Activated T-cell treated with anti-CD3 and anti-CD28 coated beads, Interleukin-2, amount 50 U/mL, for 72 hours (primary cell): ENCODE measurements at places on chromosomes 5 and 9.

DNA sequence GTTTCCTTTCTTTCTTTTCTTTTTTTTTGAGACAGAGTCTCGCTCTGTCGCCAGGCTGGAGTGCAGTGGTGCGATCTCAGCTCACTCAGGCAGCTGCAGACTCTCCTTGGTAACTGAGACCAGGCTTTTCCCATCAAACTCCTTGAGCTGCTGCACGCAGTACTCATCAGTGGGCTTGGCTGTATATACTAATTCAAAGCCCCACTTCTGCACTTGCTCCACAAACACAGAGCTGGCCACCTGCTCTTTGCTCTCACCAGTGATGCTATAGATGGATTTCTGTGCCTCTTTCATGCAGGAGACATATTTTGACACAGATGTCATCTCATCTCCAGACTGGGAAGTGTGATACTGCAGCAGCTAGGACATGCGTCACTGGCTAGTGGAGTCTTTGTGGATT lies 252.7 kb downstream of the AP3B1 start:
- no peak for DNase-seq

DNA sequence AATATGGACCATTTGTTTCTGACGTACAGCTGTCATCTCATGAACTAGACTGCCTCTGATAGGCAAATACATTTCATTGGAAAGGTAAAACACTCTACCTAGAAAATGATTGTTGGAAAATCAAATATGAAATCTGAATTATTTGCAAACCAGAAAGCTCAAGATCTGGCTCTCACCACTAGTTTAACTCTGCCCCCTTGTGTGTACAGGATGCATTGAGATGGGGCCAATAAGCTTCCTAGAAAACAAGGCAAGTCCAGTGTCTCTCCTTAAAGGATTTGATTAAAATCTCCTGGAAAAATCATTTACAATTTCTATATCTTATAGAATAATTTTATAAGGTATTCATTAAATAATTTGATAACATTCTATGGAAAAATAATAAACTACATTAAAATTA lies 311.9 kb upstream of the ANKH start:
- DNase-seq, result no peak

DNA sequence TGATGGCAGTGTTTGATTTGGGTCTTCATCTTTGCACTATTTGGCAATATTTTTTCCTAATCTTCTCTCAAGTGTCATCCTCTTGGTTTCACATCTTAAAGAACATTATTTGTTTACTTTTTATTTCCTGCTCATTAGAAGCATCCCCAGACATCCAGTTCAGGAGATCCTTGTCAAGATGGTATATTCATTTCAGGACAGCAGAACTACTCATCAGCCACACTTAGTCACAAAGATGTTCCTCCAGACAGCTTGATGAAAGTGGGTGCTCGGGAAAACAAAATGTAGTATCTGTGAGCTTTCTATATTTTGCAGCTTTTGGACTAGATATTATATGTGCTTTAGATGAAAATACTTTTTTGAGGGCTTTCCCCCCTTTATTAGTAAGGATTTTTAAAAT lies 72.1 kb upstream of the SREK1 start:
- DNase-seq, result no peak

- DNase-seq, result no peak
Observed at GRCh38 chr5:654071-654778, 38.9 kb downstream of the TPPP start.

GRCh38 chr5:88881571-88881971 lies 1.4 kb downstream of the MEF2C start:
- no peak for DNase-seq

GRCh38 chr5:165573445-165573844 lies 2068.0 kb downstream of the MAT2B start:
- no peak for DNase-seq

GRCh38 chr5:172905346-172906140 lies 53.7 kb upstream of the RPL26L1 start:
- no peak for DNase-seq

GRCh38 chr5:149561848-149562247 lies 10.6 kb upstream of the CSNK1A1 start:
- DNase-seq, result no peak

GRCh38 chr5:76521240-76521758 lies 101.9 kb downstream of the F2RL2 start:
- DNase-seq, result no peak

- no peak for DNase-seq
Observed at GRCh38 chr5:98453296-98453695, 320.2 kb upstream of the RGMB start.

DNA sequence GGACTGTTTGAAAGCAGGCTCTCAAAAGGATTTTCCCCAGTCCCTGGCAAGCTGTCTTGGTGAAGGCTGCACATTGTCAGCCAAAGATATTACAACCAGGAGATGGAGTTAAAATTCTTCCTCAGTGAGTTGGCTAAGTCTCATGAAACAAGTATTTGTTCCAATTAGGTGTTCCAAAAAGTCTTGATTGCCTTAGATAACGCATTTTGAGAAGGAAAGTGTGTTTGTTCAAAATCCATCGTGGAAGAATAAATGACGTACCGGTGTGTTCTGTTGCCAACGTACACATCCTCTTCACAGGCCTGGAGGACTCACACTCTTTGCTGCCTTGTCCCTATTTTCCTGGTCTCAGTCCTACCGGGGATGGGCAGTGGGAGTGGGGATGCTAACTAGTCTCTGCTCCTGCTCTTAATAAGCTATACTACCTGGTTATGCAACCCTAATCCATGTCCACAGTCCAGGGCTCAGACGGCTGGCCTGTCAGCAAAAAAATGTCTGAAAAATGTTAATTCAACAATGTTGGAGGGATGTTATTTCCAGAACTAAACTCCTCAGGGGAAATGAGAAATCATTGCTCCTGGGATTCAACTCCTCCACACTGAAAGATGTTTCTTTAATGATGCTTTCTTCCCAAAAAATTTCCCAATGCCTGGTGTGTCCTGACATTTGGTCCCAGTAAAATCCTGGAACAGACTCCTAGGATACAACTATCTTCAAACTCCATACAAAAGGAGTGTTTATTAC lies 175.3 kb upstream of the KLF9 start:
- DNase-seq, result no peak

DNA sequence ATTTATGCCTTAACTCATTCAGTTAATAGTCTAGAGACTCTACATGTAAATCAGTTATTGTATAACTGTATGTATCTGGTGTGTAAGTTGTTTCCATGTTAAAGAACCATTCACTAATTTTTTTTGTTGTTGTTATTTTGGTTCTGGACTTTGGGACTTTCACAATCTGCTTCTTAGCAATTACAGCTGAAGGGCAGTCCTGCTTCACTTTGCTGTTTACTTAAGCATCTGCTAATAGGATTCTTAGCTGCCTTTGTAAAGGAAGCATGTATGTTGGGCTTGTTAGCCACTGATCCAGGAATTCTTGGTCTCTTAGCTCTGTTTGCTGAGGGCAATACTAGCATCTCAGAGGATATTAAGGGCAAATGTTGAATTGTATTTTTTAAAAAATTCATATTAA lies 97.0 kb downstream of the FOCAD start:
- DNase-seq, result no peak

GRCh38 chr5:37435261-37435660 lies 56.1 kb downstream of the WDR70 start:
- no peak for DNase-seq

DNA sequence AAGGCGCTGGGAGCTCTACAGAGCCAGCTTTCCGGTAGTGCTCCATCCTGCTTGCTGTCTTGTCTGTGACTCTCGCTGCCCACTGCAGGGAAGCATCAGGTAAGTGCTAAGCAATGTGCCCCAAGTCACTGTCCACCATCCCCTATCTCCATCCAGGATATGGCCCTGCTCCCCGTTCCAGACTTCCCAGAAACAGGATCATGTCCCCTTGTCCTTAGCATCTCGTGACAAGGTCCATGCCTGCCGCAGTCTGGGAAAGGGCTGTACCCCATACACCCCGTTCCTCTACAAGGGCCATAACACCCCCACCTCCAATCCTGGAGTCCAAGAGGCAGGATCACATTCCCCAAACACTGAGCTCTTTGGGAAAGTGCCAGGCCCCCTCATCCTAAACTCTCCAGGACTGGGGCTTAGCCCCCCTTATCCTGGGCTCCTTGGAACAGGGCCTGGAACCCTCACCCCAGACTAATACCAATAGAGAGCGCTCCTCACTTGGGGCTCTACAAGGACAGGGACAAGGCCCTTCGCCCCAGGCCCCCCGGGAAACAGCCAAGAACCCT lies 566 bp downstream of the RPP25L start:
- DNase-seq, result no peak

GRCh38 chr9:34573599-34574325 lies 15.8 kb downstream of the CNTFR start:
- no peak for DNase-seq

DNA sequence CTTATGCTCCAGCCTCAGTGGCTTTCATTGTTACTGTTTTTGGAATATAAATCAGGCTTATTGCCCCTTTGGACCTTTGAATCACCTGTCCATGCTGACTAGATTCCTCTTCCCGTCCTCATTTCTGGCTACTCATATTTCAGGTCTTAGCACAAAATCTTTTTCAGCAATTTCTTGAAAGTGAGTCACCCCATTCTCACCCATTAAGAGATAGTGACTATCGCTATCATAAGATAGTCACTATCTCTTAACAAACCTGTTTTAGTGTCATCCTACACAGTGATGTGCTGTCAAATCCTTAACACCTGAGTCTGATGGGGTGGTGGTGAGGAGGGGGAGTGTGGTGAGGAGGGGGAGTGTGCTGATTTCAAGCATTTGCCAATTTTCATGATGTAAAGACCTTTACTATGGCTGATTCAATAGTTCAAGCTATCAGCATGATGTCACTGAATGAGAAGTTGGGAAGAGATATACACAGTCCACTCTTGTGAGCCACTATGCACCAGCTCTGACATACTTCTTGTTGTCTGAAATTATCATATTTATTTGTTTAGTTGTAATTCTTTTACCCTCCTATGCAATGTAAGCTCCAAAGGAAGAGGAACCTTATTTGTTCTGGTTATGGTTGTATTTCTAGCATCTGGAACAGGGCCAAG lies 95.3 kb downstream of the GRIA1 start:
- no peak for DNase-seq

- no peak for DNase-seq
Observed at GRCh38 chr5:15375559-15375958, 124.4 kb upstream of the FBXL7 start.

- DNase-seq, result no peak
Observed at GRCh38 chr9:70262948-70263347, 4.2 kb downstream of the SMC5 start.

- no peak for DNase-seq
Observed at GRCh38 chr5:103117471-103117991, 2.4 kb downstream of the GIN1 start.

DNA sequence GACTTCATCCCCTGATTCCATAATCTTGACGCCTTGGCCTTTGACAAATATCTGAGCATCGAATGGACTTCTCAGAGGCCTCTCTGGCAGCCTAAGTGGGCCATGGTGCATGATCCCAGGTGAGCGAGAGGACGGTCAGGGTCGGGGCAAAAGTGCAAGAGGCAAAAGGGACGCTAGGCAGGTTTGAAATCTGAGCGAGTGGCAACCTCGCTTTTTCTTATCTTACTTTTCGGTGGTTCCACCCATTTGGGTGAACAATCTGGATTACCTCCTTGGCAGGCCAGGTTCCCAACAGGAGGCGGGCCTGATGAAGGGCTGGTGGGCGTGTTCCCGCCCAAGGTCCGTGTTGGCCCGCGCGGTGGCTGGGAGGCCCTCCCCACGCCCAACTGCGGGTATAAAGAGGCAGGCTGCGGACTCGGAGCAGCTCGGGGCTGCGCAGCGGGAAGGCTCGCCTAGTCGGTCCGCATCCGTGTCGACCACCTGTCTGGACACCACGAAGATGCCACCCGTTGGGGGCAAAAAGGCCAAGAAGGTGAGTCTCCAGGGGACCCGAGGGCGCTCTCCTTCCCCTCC lies at the start of gene BHMT:
Gene BHMT, plus strand, starts transcription at position 423 of the 573 bp plus-strand sequence. Its CDS starts 77 bp downstream, at position 500.
- DNase-seq, result no peak

DNA sequence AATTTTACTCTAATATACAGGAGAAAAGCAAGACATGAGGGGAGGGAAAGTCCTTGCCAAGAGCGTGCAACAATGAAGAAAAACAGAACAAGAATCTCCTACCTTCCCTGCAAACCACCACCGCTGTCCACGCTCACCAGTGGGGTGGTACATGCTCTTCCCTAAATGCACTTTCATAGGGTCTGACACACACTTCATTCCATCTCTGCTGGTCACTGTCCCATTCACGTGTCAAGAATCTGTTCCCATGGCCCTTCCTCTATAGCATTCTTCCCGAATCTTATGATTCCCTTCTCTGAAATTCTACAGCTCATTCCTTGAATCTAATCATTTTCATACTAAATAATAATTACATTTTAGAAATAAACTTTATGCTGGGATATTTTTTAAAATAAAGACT lies 11.4 kb upstream of the DNAH5 start:
- DNase-seq, result no peak

DNA sequence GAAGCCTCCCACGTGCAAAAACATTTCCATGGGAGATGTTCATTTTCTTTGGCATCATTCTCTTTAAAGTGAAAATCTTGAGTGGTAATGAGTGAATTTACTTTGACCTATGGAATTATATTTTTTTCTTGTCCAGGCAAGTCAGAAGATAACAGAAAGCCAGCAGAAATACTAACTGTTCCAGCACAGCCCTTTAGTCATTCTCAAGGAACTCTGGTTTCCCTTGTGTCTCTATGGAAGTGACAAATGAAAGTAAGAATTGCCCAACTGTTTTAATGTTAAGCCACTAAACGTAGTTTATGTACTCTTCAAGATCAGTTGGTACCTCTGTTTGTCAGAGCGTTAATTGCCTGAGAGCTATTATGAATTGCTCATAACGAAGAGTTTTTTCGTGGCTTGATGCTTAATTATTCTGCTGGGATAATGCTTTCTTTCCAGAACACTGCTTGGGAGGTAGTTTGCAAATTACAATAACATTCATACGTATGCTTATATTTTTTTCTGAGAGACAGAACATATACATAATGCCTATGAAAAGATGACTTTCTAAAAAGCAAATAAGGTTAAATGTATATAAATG lies 84.5 kb upstream of the CER1 start:
- no peak for DNase-seq

GRCh38 chr5:1464096-1464446 lies 18.8 kb upstream of the SLC6A3 start:
- DNase-seq, result no peak

GRCh38 chr5:132407970-132408369 lies 38.5 kb downstream of the SLC22A5 start:
- DNase-seq, result no peak

GRCh38 chr5:112475747-112476365 lies 56.8 kb upstream of the EPB41L4A start:
- no peak for DNase-seq

DNA sequence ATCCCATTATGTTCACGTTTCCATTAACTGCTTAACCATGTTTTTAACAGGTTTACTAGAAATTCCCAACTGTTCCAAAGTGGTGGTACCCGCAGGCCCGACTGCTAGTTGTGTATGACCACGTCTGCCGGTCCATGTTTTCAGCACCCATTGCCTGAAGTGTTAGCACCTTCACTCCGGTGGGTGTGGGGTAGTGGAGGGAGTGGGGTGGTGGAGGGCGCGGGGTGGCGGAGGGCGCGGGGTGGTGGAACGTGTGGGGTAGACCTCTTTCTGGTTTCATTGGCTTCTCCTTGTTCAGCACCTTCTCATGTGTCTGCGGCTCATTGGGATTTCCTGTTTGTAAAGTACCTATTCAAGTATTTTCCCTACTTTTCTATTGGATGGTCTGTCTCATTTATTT lies 37.7 kb downstream of the TPPP start:
- no peak for DNase-seq
